ENCODE measurements at places on chromosomes 12 and 14.

DNA sequence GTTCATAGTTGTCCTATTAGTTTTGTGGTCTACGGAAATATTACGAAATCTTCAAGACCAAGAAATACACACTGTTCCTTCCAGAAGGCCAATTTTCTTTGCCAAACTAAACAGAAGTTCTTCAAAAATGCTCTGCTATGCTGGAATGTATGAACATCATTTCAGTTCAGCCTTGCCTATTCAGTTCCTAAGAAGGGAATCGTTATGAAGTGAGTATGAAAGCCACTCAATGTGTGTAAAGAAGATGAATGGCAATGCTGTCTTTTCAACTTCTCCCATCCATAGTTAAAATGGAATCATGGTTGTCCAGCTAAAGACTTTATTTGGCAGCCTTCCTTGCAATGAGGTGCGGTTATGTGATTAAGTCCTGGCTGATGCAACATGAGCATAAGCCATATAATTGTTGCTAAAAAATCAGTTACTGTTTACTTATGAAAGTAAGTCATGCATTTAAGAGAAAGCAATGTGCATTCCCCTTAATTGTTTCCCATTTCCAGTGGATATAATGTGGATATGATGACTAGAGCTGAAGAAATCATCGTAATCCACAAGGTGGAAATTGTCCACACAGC lies 73.8 kb upstream of the PTPRR start:
- no peak for DNase-seq

DNA sequence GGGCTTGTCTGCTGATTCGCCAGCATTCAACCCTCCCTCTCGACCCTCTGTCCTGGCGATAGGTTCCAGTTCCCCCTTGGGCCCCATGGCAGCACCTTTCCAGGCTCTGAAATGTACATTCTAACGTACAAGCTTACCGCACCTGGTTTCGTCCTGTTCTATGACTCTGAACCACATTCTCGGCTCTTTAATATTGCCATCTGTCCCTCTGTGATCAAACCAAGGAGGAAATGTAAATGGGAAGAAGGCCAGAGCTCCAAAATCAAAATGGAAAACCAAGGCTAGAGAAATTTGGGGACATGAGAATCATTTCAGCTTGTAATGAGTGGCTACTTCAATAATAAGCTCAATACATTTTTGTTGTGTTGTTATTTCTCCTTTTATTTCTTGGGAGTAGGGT lies 117.2 kb downstream of the TTC7B start:
- DNase-seq, result no peak

- peak; percentile 24 for DNase-seq
Observed at GRCh38 chr14:65229748-65230728, 127.7 kb upstream of the MAX start.

DNA sequence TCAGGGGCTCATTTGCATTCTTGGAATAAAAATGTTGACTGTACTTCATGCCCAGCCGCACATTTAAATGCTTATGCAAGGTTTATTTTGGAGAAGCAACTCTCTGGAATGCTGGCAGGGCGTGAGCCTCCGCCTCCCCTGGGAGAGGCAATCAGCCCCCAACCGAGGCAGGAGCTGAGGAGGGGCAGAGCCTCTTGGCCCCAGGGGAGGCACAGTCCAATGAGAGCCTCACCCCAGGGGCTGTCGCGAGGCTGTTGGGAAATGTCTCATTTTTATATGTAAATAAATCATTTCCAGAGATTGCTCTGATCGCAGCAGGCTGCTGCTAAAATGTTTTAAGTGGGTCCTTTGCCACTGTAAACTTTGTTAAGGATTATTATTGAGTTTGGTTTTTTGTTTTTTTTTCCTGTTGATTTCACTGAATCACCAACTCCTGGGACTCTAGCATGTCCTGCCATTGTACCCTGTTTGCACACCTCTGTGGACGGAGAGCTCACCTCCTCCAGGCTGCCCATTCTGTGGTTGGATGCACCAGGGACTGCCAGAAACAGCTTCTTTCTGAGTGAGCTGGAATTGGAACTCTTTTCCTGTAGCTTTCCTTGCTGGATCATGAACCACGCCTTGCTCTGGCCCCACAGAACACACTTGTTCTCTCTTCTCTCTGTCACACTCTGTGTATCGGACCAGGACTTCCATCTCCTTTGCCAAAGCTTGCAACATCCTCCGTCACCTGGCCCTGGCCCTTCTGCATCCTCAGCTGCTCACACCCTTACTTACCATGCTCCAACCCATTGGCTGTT lies 46.9 kb upstream of the FAM181A start:
- DNase-seq, result no peak

DNA sequence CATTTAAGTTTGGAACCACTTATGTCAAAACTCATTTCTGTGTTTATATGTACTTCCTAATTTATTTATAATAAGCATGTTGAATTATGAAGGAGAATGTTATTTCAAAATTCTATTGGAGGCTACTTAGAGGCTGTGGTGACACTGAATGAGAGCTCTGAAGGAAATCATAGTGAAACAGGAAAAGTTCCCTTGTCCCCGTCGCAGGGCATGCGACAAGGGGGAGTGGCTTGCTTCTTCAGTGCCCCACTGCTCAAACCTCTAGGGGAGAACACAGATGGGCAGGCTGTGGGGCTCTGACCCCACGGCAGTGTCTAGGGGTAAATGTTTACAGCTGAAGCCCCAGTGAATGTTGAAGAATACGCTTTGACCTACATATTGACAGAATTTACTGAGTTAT lies 261.9 kb downstream of the RAD51B start:
- no peak for DNase-seq

- no peak for DNase-seq
Observed at GRCh38 chr12:49296836-49297694, 2.1 kb downstream of the PRPH start.

Measured in hematopoietic multipotent progenitor cell treated with erythropoietin and hydrocortisone succinate and interleukin-3 and kit ligand, for 15 days (in vitro differentiated cells).